ENCODE measurements at places on chromosomes 2 and 18.

DNA sequence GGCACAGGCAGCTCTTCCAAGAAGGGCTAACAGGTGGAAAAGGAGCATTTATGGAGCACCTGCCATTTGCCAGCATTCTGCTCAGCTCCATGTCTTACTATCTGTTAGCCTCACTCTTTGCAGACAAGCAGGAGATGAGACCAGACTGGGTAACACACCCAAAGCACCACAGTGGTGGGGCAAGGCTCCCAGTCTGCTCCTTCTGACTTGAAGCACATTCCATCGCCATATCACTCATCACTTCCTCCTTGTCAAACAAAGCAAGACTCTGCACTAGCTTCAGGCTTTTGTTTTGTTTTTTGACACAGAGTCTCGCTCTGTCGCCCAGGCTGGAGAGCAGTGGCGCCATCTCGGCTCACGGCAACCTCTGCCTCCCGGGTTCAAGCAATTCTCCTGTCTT, 182.8 kb downstream of the MGAT5 start:
- no peak for DNase-seq

GRCh38 chr2:24928036-24928435, 8.0 kb upstream of the ADCY3 start:
- DNase-seq: no peak

DNA sequence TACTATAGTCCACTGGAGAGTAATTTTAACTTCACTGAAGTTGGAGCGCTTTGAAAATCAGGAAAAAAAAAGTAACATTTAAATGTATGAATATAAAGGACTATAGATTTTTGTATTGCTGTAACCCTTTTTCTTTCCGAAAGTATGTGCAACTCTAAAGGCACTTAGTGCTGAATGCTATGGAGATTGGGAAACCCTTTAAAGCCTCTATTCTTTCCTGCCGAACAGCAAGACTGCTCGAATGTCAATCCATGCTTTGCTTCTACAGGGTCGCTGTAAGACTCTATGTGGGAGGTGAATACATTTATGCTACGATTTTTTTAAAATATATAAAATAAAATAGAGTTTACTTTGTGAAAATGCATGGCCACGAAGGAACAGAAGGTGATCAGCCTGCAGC, 825 bp downstream of the GRB14 start:
- DNase-seq: no peak

DNA sequence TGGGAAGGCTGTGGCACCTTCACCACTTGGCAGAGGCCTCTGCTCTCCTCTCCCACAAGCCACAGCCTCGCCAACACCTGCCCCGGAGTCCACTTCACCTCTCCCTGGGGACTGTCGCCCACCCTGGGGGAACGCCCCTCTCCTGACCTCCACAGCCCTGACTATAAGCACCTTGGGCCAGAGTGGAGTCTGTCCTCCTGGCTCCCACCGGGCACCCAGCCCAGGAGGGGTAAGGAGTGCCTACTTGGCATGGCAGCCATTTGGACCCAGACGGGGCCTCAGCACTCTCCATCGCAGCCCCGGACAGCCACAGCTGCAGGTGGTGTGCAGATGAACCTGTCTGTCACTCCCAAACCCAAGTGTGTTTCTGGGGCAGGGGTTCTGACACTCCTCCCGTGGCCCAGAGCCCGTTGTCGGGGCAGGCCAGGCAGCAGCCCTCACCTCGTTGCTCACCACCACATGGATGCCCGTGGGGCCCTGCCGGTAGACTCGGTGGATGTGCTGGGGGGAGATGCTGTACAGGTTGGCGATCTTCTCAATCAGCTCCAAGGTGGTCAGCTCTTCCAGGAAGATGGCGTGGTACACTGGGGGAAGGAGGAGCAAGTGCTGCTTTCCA, 53.5 kb downstream of the TFCP2L1 start:
- DNase-seq: no peak

DNA sequence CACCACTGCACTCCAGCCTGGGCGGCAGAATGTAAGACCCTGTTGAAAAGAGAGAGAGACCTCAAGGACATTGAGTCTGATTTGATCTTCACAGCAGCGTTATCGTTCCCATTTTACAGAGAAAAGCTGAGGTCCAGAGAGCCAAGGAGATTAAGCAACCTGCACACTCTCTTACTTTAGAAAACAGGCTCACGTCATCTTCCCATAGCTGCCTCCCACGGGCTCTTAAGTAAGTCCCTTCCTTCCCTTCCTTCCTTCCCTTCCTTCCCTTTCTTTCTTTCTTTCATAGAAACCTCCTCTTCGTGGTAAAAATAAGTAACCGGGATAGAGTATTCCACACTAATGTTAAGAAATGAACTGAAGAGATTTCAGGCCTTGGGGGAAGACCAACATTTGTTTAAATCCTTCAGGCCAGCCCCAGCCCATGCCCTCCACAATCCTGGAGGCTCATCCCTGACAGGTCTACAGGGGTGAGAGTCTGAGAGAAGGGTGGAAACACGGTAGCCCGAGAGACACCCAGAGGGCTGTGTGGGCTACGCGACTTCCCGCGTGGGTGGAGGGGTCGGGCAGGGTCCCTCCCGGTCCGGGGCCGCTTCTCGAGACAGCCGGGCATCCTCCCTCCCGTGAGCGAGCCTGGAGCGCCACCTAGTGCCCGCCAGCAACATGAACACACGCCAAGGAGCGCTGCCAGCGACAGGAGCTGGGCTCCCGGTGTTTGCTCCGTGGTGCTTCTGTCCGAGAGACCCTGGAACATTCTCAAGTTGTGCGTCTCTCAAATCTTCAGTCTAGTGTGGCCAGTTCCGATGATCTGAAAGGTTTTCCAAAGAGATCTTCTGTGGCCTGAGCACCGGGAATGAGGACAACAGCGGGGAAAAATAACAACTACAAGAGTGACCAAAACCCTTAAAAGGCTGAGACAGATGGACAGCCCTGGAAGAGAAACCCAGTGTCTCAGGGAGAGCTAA, 160.3 kb downstream of the INO80D start:
- peak; percentile 23 for DNase-seq

GRCh38 chr2:5253263-5253662, 438.9 kb upstream of the SOX11 start:
- DNase-seq: no peak
